ENCODE measurements at places on chromosomes 1 and 21.

DNA sequence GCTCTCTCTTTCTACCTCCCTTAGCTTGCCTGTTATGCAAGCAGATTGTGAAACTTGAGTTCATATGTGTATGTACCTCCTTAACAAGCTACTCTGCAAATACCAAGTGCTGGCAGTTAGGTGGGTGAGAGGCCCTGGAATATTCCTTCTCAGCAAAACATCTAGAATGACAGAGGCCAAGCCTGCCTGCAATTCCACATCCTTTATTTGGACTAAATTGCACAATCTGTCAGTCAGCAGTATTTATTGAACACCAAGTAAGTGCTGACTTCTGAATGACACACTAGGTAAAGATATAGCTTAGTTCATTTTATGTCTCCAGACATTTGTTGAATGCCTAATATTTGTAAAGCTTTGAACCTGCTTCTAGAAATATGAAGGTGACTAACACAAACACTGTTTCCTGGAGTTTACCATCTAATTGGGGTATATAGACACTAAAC, 87.5 kb downstream of the RGL1 start:
- no peak for DNase-seq

DNA sequence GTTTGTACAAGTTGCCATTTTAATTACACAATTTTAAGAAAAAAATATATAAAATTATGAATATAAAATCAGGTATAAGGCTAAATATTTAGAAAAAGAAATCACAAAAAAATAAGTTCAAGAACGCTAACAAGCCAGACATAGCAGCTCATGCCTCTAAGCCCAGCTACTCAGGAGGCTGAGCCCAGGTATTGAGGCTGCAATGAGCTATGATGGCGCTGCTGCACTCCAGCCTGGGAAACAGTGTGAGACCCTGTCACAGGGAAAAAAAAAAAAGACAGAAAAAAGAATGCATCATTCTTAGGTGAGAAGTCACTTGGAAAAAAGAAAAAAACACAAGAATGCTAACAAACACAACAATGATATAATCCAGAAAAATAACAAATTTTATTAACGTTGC, 112.3 kb upstream of the PRDX6 start:
- DNase-seq = no peak

DNA sequence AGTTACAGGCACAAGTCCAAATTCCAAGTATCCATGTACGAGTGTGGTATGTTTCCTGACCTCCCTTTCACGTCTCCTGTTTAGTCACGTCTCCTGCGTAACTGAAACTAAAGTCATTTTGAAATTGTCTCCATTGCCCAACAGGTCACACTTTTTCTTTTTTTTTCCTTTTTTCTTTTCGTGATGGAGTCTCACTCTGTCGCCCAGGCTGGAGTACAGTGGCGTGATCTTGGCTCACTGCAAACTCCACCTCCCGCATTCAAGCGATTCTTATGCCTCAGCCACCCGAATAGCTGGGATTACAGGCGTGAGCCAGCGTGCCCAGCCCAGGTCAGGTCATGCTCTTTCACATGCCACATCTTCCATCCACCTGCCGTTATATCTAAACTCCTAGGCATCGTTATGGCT, 38.2 kb downstream of the L1TD1 start:
- no peak for DNase-seq

GRCh38 chr1:26015358-26015757, 6.2 kb upstream of the EXTL1 start:
- no peak for DNase-seq

DNA sequence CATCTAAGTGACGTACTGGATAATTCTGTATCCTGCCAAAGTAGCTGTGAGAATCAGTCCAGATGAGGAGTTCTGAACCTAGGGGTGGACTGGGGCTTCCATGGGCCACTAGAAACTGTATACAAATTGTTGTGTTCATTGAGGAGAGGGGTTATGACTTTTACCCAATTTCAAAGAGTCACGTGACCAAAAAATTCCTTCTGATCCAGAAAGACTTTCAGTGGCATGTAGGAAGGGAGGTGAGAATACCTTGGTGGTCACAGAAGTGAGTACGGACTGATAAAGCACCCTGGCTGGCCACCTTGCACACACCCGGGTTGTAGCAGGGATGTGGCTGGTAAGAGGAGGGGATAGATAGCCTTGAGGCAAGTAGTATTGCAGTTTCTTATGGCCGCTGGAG, 60.4 kb downstream of the BCAR3 start:
- no peak for DNase-seq

GRCh38 chr1:18458133-18459092, 22.3 kb upstream of the KLHDC7A start:
- no peak for DNase-seq

- no peak for DNase-seq
Measured at GRCh38 chr1:81374481-81374880, 426.3 kb upstream of the ADGRL2 start.

GRCh38 chr1:225918280-225918679, 5.8 kb downstream of the PYCR2 start:
- no peak for DNase-seq

DNA sequence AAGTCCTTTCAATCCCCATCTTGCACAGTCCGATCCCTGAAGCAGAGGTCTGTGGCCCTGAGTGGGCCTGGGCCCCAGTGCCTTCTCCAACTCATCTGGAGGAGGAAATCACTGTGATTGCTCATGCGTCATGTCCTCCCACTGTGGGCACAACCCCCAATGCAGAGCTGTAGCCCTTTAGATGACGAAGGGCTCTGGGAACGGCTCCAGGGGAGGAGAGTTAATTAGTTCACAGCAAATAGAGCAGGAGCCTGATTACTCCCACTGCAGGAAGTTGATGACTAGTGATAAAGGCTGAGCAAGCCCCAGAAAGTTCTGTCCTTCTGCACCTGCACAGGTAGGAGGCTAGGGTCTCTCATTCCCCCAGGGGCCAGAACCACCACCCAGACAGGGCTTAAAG, 111.5 kb downstream of the CCDC185 start:
- no peak for DNase-seq

- no peak for DNase-seq
Measured at GRCh38 chr1:232883992-232884661, 66.3 kb upstream of the NTPCR start.

DNA sequence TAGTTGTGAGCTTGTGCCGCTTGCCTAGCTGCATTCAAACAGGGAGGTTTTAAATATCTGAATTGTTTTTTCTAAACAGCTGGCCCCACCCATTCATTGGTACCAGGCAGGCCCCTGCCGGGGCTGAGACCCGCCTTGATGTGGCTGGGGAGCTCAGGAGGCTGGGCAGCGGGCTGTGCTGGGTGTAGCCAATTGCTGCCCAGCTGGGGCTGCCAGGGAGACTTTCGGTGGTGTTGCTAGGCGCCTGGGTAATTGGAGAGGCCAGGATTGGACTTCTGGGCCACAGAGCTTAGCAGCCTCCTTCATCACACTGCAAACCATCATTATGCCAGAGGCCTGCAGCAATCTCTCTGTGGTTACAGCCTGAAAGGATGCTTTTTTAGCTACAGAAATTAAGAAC, 12.2 kb downstream of the RHBDL2 start:
- DNase-seq = no peak

DNA sequence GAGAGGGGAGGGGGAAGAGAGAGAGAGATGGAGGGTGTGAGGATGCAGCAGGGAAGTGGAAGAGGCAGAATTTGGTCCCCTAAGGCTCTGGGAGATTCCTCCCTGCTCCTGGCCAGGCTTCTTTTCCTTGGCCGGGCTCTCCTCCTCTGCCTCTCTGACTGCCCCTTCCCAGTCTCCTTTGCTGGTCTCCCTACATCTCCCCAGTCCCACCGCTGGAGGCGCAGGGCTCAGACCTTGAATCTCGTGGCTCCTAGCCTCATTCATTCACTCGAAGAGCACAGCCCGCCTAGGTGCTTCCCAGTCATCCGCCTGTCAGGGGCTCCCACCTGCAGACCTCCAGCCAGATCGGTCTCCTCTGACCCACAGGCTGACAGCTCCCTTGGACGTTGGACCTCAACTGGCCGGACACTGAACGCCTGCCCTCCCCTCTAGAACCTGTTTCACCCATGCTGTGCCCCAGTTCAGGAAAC, 76.5 kb downstream of the VWA5B1 start:
- peak; percentile 60 for DNase-seq

DNA sequence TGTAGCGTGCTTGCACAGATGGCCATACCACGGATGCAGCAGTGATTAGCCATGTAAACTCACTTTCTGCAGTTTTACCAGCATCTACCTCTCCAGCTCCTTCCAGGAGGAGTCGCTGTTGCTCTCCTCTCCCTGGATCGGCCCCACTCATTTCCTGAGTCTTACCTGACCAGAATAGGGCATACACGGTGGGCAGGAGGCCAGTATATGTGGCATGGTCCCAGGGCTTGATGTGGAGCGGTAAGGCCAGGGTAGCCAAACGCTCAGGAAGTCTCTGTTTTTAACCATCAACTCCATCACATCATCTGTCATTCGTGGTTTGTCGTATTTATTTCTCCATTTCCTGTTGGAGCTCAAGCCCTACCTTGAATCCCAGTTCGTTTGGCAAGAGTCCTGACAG, 163.4 kb upstream of the USP24 start:
- DNase-seq = peak; percentile 11

- DNase-seq = no peak
Measured at GRCh38 chr1:213772128-213773063, 215.4 kb upstream of the PROX1 start.

GRCh38 chr1:119595606-119596005, 52.5 kb downstream of the ZNF697 start:
- DNase-seq = no peak

GRCh38 chr1:55464550-55464949, 249.4 kb upstream of the USP24 start:
- no peak for DNase-seq

DNA sequence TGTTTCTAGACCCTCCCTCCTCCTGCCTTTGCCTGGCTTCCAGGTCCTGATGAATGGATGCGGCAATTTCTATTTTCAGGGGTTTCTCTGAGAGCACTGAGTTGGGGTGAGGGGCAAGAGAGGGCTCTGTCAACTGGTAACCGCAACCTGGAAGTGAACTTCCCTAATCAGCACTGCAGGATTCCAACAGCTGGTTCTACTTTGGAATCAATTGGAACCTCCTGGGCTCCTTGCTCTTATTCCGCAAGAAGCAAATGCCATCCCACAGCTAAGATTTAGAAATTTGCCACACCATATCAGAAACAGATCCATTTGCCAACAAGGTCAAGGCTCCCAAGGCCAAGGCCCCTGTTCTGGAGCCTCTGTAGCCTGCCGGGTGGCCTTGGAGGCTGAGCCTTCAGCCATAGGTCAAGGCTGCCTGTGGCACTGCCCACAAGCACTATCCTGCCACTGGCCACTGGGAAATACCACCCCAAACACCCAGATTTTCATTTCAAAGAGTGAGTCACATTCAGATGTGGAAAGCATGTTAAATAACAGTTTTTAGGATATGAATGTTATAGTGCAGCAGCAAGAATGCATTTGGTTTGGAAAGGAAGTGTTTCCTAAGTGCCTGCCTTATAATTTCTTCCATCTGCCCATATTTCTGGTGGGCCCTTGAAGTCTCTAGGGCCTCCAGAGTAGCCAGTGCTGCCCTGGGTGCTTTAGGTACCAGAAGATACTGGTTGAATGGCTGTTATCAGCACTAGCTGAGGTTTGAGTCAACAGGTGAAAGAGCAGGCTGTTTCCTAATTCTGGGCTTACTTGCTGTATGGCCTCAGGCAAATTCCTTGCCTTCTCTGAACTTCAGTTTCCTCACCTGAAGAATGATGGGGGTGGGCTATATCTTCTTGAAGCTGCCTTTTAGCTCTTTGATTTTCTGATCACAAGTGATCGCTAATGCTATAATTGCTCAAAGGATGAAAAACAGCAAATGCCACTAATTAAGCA, 56.3 kb upstream of the JUN start:
- no peak for DNase-seq

DNA sequence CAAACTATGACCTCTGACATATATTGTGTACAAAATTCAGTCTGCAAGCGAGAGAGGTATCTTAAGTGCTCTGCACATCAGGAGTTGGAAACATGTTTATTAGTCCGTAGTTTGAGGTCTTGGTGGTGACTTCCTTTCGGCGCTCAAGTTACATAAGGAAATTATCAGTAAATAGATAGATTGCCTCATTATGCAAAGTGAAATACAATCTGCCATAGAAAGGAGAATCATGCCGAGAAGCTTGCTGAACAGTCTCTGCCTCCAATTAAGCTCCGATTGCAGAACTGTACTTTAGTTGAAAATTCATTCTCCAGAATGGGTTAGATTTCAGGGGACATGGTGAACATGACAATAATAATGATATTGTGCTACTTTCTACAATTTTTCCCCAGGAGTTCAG, 271.8 kb downstream of the BRINP2 start:
- DNase-seq = no peak

DNA sequence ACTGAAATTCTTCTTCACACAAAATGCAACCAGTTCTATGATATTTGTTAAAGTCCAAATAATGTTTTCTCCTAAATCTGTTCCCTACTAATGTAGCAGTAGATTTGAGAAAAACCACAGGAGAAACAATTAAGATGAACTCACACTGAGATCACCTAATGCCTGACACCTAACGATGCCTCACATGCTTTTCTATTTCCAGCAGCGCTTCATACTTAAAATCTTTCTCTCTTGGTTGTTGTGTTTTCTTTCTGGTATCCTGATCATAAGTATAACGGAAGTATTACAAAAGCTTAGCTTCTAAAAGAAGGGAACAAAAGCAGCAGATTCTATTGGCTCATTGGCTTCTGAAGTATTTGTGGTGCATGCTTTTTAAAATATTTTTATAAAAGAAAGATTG, 267.2 kb upstream of the SGIP1 start:
- DNase-seq = no peak

GRCh38 chr1:229406798-229407197, 27.1 kb downstream of the ACTA1 start:
- DNase-seq = no peak

GRCh38 chr1:214966346-214966745, 116.2 kb upstream of the KCNK2 start:
- no peak for DNase-seq
